ENCODE measurements at places on chromosomes 1 and 21. TPM values are rescaled to one million over a fixed set of nuclear protein-coding genes. Genes with fewer than 3 reads are reported as not detected.

Gene C1orf87
- polyA plus RNA-seq = 0.21 TPM

Gene LRRC3
- 5.3 TPM for polyA plus RNA-seq

DNA sequence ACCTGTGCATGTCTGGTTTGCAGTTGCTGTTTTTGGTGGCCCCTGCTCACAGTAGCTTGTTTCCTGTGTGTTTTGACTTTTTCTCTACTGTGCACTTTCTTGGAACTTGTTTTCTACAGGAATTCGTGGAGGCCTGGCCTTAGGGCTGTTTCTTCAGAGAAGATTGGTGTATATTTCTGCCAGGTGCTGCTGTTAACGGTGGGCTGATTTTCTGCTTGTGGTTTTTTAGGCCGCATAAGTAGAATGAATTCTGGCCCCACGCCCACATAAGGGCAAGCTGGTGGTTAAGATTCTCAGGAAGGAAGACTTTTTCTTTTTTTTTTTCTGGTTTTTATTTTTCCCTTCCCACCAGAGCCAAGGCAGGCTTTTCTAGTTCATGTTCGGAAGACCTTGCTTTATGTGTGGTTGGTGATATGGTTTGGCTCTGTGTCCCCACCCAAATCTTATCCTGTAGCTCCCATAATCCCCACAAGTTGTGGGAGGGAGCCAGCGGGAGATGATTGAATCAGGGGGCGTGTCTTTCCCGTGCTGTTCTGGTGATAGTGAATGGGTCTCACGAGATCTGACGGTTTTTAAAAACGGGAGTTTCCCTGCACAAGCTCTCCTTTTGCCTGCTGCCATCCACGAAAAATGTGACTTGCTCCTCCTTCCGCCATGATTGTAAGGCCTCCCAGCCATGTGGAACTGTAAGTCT, 71.5 kb upstream of the DISP3 start:
- DNase-seq = no peak

GRCh38 chr21:14273736-14274538, 58.0 kb downstream of the RBM11 start:
- no peak for DNase-seq

Gene IL22RA1
- polyA plus RNA-seq = 2.8 TPM

GRCh38 chr1:118987468-118988185, 516 bp downstream of the TBX15 start:
- no peak for DNase-seq

Gene IGSF3
- polyA plus RNA-seq = 26.0 TPM
